ENCODE measurements at places on chromosomes 5 and 9. TPM values are rescaled to one million over a fixed set of nuclear protein-coding genes. Genes with fewer than 3 reads are reported as not detected.

- DNase-seq, result no peak
Measured at GRCh38 chr5:30874241-30875034, 319.0 kb upstream of the CDH6 start.

- DNase-seq, result no peak
Measured at GRCh38 chr9:86983249-86983619, 35.9 kb upstream of the GAS1 start.

GRCh38 chr5:53946405-53947100, 363.8 kb downstream of the ARL15 start:
- DNase-seq, result no peak

- DNase-seq, result no peak
Measured at GRCh38 chr9:114164191-114164794, 9.0 kb downstream of the COL27A1 start.

DNA sequence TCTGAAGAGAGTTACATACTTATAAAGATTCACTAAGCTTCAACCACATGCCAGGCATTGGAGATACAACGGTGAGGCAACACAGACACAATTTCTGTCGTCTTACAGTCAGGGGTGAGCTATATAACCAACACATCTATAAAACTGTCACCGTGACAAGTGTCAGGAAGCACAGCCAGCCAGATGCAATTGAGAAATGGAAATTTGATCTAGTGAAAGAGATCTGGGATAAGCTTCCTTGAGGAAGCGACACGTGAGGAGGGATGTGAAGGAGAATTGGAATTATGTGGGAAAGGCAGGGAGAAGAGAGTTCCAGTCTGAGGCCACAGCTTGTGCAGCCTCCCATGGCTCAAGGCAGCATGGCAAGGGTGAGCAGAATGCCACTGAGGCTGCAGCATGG, 50.9 kb upstream of the ZNF354B start:
- no peak for DNase-seq

DNA sequence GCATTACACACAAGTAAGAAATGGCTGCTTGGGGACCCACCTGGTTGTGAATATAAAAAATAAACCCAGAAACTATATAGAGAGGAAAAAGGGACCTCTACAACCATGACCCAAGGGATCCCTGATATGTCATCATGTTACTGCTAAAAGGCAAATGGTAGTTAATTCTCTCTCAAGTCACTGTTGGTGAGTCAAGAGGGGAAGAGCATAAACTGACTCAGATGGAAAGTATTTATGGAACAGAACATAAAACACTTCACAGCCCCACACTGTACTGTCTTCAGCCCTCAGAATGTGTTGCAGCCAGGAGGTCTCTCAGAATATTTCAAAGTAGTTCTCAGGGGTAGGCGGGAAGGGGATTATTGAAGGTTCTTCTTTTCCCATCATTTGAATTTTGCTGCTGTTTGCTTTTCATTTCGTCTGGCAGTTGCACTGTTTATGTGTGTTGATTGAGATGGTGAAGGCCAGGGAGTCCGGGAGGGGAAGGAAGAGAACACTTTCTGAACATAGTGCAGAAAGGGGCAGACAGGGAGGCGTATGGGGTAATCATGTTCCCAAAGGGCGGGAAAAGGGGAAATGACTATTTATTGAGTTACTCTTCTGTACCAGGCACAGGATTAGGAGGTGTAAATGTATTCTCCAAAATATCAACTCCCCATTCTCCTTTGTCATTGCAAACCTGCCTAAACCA, 85.5 kb downstream of the TEK start:
- DNase-seq, result no peak

GRCh38 chr5:72951671-72952468, 4.0 kb upstream of the FCHO2 start:
- DNase-seq, result no peak

GRCh38 chr5:74608736-74609601, 31.6 kb downstream of the ENC1 start:
- DNase-seq, result no peak

DNA sequence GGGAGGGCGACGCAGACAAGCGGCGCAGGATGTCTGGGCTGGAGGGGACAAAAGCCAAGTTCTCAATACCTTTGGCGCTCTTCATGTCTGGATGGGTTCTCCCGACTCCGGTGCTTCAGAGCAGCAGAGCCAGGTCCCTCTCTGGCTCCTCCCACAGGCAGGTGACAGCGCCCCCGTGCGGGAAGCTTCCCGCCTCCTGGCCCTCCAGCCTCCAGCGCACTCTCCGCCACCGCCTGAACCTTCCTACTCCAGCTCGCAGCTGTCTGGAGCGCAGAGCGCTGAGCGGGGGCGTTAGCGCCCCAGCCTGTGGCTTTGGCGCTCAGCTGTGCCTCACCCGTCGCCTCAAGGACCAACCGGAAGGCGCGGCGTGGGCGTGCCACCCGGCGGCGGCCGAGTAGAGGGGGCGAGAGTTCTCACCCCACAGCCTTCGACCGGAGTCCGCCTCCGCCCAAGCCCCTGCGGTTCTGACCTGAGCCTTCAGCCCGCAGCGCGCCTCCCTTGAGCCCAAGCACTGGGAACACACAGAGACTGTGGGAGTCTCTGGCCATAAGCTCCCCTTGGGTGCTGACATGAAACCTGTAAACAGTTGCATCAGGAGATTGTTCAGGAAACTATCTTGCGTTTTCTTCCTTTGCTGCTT, at the start of gene SLCO4C1:
TSS of gene SLCO4C1 (minus strand) at position 107 of the 640 bp plus-strand sequence. CDS start at position 85, 22 bp downstream.
- DNase-seq, result peak; percentile 86

DNA sequence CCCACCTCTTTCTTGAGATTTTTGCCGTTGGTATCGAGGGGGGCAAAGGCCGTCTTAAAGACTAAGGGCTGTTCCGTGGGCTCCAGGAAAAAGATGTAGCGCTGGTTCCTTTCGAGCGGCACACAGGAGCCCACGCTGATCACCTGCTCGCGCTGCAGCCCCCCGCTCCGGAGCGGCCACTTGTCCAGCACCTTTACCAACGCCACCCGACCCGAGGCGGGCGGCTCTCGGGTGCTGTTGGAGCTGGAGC, 781 bp downstream of the NRG2 start:
- no peak for DNase-seq

DNA sequence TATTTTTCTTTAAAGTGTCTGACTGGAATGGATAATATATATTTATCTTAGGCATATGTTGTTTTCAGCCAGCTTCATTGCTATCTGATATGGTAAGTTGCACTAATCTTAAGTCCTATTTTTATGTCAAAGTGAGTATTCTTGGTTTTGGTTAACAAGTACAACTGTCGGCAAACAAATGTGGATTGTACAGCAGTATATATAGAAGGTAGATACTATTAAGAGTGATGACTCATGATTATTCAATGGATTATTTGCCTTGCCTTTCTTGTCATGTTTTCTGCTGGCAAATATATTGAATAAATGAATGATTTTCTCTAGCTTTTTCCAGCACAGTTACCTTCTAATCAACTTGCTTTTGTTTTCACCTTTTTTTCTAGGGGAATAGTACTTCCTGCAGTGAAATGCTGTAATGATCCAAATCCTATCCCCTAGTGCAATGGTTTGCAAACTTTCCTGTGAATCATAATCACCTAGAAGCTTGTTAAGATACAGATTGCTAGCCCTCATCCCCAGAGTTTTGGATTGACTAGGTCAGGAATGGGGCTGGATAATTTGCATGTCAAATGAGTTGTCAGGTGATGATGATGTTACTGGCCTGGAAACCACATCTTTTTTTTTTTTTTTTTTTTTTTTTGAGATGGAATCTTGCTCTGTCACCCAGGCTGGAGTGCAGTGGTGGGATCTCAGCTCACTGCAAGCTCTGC, 60.8 kb upstream of the ARRDC3 start:
- no peak for DNase-seq

DNA sequence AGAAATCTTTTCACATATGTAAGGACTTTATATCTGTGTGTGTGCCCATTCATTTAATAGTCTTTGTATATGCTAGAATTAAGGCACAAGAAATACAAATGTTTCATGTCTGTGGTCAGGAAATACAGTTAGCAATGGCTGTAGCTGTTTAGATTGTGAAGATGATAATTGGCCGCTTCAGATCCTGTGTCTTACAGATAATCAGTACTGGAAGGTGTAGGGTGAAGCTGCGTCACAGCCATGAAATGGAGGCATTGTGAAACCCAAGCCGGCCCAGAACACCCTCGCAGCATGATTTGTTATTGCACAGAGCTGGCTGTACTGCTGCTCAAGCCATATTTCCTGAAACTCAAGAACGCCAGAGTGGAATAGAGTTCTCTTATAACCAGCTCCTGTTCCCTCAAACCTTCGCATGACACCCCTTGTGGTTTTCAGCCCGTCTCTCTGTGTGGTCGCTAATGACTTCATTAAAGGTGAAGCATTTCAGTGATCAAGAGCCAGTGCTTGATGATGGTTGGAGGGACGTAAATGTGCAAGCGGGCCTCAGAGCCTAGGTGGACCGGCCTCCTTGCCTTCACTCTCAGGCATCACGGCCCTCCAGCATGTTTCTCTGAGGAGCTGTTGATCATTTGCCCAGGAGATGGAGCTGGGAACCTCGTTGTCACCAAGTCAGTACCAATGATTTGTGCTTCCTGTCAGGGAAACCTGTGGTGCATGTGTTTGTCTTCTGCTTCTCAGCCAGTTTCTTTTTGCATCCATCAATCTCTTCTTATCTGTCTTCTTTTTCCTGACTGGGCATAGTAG, 80.1 kb downstream of the F2RL2 start:
- no peak for DNase-seq

DNA sequence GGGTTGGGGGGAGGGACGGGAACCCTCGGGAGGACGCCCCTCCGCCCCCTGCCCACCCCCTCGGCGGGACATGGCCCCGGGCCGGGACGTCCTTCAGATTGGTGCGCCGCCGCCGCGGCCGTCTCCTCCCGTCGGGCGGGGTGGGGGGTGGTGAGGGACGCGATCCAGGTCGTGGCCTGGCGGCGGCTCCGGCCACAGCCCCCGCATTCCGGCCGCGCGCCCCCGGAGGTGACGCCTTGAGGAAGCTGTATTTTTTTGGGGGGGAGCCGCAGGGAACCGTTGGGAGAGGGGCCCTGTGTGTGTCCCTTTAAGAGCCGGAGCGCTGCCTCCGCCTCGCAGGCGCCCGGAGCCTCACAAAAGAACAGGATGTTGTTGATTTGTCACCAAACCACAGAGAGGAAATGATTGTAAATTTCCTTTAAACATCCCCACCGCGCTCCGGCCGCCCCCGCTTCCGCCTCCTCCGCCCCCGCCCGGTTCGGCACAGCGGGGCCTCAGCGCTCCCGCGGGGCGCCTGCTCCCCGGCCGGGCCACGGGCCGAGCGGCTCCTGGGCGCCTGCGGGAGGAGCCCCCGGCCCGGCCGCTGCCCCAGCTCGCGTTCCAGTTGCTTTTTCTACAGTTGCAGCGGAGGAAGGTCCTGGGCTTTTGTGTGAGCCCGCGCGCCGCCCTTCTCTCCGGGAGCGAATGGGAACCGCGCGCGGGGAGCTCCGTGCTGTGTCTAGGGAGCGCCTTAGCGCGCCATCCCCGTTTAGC, 32.1 kb upstream of the SPRY4 start:
- DNase-seq, result peak; percentile 81

GRCh38 chr5:158832731-158833130, 267.0 kb downstream of the EBF1 start:
- no peak for DNase-seq

The TOR2A gene
- total RNA-seq, result 21.7 TPM

The ZNF366 gene
- 3.1 TPM for total RNA-seq

The DMRT3 gene
- not detected for total RNA-seq

The DMRTA1 gene
- 3.4 TPM for total RNA-seq

The LCP2 gene
- 38.4 TPM for total RNA-seq

The MTMR12 gene
- total RNA-seq, result 40.8 TPM
